ENCODE measurements at places on chromosomes 16 and 17.

GRCh38 chr16:801584-802363, 1.2 kb upstream of the GNG13 start:
- no peak for DNase-seq

GRCh38 chr16:85891033-85891775, 7.8 kb upstream of the IRF8 start:
- no peak for DNase-seq

- DNase-seq, result no peak
Measured at GRCh38 chr17:63382826-63383225, 63.3 kb downstream of the CYB561 start.

GRCh38 chr17:45234641-45235415, 13.1 kb downstream of the FMNL1 start:
- no peak for DNase-seq

- no peak for DNase-seq
Measured at GRCh38 chr17:19304751-19305150, 57.8 kb downstream of the B9D1 start.

GRCh38 chr17:19411631-19412030, 599 bp downstream of the RNF112 start:
- DNase-seq, result no peak

GRCh38 chr16:57600048-57600835, 28.2 kb upstream of the ADGRG1 start:
- peak; percentile 35 for DNase-seq
